ENCODE measurements at places on chromosomes 3 and 15.
A peak's percentile ranks its signal among the peaks of the same experiment; 100 is the strongest.

DNA sequence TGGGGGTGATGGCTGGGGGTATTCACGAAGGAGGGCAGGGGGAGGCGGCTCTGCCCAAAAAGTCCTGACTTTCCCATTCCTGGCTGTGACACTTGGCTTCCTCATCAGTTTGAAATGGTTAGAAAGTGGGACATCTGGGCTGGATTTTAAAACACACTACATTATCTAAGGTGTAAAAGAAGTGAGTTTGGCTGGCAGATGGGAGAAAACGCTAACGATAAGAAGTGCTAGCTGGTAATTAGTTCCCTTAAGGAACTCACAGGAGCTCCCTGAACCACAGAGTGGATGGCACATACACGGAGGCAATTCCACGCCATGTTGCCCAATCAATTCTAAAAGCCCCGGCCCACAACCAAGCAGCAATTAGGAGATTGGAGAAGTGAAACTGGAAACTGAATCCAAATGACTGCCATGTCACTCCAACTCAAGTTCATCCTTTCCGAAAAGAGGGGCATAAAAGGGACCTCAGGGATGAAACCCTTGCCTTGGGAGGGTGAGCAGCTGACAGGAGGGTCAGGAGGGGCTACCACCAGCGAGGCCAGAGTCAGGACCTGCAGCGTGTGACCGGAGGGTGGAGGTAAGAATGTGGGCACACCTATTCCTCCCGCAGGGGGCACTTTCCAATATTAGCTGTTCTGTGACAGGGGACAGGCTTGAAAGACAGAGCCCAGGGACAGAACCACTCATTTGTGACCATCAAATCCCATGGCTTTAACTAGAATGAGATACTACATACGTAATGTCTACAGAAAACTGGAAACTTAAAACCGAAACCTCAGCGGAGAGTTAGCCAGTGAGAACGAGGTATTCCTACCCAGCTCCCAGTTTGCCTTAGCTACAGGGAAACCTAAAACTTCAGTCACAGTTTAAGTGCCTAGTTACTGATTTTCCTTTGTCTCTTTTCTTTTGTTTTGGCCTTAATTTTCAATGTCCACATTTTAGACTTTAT is 95.3 kb upstream of the OXTR start:
- H3K27ac ChIP-seq: no peak overlapping the region
- H3K4me3 ChIP-seq: no peak overlapping the region
- H3K4me1 ChIP-seq: no peaks in the 10 kb centered on the region
- H3K27me3 ChIP-seq: no peaks in the 10 kb centered on the region

GRCh38 chr15:78390826-78391225 is 47.2 kb upstream of the IREB2 start:
- H3K36me3 ChIP-seq: no peaks in the 10 kb centered on the region
- no peaks in the 10 kb centered on the region for H3K27me3 ChIP-seq
- DNase-seq: no peak
- peaks cover 24% of the 10 kb centered on the region for H3K4me1 ChIP-seq

- no peaks in the 10 kb centered on the region for H3K4me1 ChIP-seq
- no peak overlapping the region for H3K4me3 ChIP-seq
- no peaks in the 10 kb centered on the region for H3K27me3 ChIP-seq
- DNase-seq: no peak
- no peaks in the 10 kb centered on the region for H3K36me3 ChIP-seq
Observed at GRCh38 chr3:151197981-151198767, 4.8 kb downstream of the GPR171 start.

- no peaks in the 10 kb centered on the region for H3K27me3 ChIP-seq
- no peak for DNase-seq
- H3K4me3 ChIP-seq: no peak overlapping the region
- H3K27ac ChIP-seq: no peak overlapping the region
- peaks cover 19% of the 10 kb centered on the region for H3K36me3 ChIP-seq
- no peaks in the 10 kb centered on the region for H3K4me1 ChIP-seq
Observed at GRCh38 chr3:120102674-120103073, 8.4 kb upstream of the GSK3B start.

- no peak overlapping the region for H3K4me3 ChIP-seq
- H3K36me3 ChIP-seq: no peaks in the 10 kb centered on the region
- no peak overlapping the region for H3K27ac ChIP-seq
- no peaks in the 10 kb centered on the region for H3K4me1 ChIP-seq
- no peaks in the 10 kb centered on the region for H3K27me3 ChIP-seq
- DNase-seq: no peak
Observed at GRCh38 chr15:83971992-83972391, 263.6 kb upstream of the GOLGA6L4 start.

- DNase-seq: no peak
- no peak overlapping the region for H3K4me3 ChIP-seq
- H3K27me3 ChIP-seq: no peaks in the 10 kb centered on the region
Observed at GRCh38 chr15:40550341-40551037, 14.4 kb downstream of the CCDC32 start.

DNA sequence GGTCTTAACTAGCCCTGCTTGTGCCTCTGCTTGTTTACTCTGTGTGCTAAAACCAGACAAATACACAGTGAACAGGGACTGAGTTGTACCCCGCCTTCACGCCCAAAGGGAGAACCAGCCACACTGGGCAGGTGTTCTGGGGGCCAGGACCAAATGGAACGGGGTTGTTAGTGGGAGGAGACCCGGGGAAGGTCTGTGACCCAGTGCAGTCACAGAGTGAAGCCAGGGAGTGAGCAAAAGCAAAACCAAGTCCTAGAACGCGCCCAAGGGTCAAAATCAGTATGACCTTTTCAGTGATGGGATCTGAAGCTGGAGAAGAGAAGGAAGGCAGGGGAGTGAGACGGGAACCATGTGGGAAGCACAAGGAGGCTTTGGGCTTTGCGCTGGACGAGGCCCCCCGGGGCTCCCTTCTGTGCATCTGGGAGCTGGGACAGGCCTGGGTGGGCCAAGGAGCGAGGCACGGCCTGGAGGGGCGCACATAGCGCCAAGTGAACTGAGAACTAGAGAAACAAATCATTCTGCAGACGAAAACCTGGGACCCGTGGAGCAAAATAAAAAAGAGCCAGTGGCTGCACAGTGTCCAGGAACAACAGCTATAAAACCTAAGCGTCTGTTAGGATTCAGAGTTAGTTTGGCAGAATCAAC is 78.3 kb upstream of the ALDH1A3 start:
- no peaks in the 10 kb centered on the region for H3K4me1 ChIP-seq
- H3K36me3 ChIP-seq: no peaks in the 10 kb centered on the region
- no peak for DNase-seq
- H3K27ac ChIP-seq: no peak overlapping the region

GRCh38 chr3:172666873-172667694 is 43.8 kb downstream of the NCEH1 start:
- peak; percentile 89 for DNase-seq
- no peak overlapping the region for H3K4me3 ChIP-seq
- H3K27me3 ChIP-seq: no peaks in the 10 kb centered on the region
- no peak overlapping the region for H3K27ac ChIP-seq

- H3K27ac ChIP-seq: peak within 1 kb of the TSS; percentile 86
- H3K27me3 ChIP-seq: no peaks in the 10 kb centered on the region
- H3K36me3 ChIP-seq: no peaks in the 10 kb centered on the region
- no peaks in the 10 kb centered on the region for H3K4me1 ChIP-seq
Observed at GRCh38 chr15:48177766-48178647, at the start of gene MYEF2. MYEF2 (minus strand) TSS chr15:48178295; CDS start chr15:48178237, 58 bp downstream.

DNA sequence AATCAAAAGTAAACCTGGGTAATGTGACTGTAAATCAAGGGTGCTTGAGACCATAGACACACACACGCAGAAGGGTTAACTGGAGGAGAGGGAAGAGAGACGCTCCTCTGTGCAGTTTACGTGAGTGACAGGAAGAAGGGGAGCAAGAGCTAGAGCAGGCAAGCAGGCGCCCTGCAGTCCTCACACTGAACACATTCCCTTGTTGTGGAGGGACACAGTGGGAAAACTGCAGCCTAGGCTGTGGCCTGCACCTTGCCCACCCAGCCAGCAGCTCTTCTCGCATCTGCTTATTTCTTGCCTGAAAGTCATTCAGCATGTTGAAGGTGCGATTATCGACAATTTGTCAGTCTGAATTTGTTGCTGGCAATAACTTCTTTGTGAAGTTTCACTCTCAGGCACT is 24.2 kb downstream of the SOX2 start:
- no peak for DNase-seq
- H3K27me3 ChIP-seq: peaks cover 6% of the 10 kb centered on the region
- H3K4me3 ChIP-seq: no peak overlapping the region
- H3K27ac ChIP-seq: no peak overlapping the region

DNA sequence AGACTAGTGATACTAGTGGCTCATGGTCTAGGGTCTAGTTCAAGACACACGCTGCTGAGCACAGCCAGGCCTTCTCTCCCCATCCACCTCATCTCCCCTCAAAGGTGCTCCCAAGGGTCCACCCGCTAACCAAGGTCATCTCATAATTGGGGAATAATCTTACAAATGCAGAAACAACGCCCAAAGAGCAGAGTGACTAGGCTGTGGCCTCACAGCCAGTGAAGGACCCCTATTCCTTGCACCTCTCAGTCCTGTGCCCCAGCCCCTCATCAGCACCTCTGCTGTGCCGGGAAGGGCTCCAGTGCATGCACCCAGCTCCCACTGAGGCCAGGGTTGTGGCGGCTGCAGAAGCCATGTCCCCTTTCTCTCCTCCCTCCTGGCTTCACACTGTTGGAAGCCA is 286.9 kb downstream of the UACA start:
- H3K27me3 ChIP-seq: no peaks in the 10 kb centered on the region
- DNase-seq: no peak
- H3K4me3 ChIP-seq: no peak overlapping the region
- H3K36me3 ChIP-seq: no peaks in the 10 kb centered on the region
- no peaks in the 10 kb centered on the region for H3K4me1 ChIP-seq

DNA sequence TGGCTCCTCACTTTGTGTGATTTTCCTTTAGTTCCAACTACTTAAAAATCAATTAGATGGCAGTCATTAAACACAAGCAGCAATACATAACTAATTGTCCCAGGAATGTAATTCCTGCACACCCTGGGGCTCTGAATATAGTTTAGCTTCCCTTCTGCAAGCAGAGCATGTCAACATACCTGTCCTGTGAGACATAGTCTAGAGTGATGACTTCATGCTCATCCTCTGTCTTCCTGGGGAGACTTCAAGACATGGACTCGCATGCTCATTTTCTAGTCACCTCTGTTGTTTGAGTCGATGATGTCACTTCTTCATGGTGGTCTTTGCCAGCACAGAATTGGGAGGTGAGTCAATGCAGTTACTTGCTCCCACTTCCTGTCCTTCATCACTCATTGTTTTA is 15.7 kb downstream of the C3orf52 start:
- no peak for DNase-seq
- H3K27ac ChIP-seq: no peak overlapping the region
- no peak overlapping the region for H3K4me3 ChIP-seq
- H3K4me1 ChIP-seq: no peaks in the 10 kb centered on the region

DNA sequence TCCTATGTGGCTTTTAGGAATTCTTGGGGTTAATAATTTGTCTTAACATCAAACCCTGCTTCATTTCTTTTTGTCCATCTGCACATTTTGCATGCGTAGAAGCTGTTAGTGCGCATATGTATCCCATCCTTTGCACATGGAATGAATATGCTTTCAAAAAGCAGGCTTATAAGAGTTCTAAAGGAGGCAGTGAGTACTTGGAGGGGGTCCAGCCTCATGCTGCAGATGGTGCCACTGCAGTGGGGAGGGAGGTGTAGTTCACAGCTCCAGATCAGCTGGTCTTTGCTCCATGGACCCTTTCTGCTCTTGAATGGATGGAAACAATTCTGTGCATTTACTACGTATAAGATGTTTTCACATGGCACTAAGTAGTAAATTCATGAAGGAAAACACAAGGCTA is 20.7 kb upstream of the SSR3 start:
- H3K27me3 ChIP-seq: no peaks in the 10 kb centered on the region
- no peak overlapping the region for H3K27ac ChIP-seq
- H3K4me3 ChIP-seq: no peak overlapping the region
- DNase-seq: no peak

DNA sequence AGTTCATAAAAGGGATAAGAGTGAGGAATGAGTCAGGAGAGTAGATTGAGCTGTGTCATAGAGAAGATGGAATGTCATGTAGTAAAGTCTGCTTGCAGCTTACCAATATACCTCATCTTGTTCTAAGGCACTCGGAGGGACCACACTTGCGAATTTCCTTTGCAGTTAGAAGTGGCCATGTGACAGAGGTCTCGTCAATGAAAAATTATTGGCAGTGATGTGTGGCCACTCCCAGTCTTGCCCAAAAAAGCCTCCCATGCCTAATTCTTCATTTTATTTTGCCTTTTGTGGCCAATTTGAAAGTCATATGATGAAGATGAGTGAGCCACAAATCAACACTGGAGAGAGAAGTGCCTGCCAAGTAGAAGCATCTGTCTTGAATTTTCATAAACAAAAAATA is 465.6 kb upstream of the ZNF385D start:
- H3K27ac ChIP-seq: no peak overlapping the region
- H3K4me3 ChIP-seq: no peak overlapping the region
- no peaks in the 10 kb centered on the region for H3K4me1 ChIP-seq
- H3K27me3 ChIP-seq: peaks cover 1% of the 10 kb centered on the region
- no peaks in the 10 kb centered on the region for H3K36me3 ChIP-seq

GRCh38 chr3:112987710-112988334 is 3.0 kb upstream of the GTPBP8 start:
- no peaks in the 10 kb centered on the region for H3K36me3 ChIP-seq
- H3K27me3 ChIP-seq: no peaks in the 10 kb centered on the region
- no peak for DNase-seq
- H3K27ac ChIP-seq: no peak overlapping the region

GRCh38 chr15:60255390-60255789 is 142.4 kb downstream of the ANXA2 start:
- no peak overlapping the region for H3K4me3 ChIP-seq
- H3K27me3 ChIP-seq: no peaks in the 10 kb centered on the region
- no peaks in the 10 kb centered on the region for H3K4me1 ChIP-seq
- no peak overlapping the region for H3K27ac ChIP-seq
- DNase-seq: no peak

DNA sequence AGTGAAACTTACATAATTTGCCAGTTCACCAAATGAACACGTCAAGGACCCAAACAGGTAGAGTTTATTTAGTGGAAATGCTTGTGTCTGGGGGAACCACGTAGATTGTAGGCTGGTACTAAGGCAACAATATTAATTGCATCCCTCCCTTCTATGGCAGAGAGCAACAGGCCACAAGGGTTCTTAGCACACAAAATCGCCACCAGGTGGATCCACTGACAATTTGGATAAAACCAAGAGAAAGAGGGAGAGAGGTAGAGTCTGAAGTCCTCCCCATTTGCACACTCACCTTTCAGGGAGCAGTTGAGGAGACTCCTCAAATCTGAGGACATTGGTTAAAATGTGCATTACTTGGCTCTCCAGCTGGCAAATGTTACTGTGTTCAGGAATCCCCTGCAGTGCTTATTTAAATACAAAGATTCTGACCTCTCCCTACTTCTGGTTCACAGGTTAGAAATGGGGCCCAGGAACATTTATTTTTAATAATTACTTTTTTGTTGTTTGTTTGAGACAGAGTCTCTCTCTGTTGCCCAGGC is 181.0 kb upstream of the FEZF2 start:
- no peaks in the 10 kb centered on the region for H3K27me3 ChIP-seq
- H3K4me3 ChIP-seq: no peak overlapping the region
- peaks cover 10% of the 10 kb centered on the region for H3K4me1 ChIP-seq

DNA sequence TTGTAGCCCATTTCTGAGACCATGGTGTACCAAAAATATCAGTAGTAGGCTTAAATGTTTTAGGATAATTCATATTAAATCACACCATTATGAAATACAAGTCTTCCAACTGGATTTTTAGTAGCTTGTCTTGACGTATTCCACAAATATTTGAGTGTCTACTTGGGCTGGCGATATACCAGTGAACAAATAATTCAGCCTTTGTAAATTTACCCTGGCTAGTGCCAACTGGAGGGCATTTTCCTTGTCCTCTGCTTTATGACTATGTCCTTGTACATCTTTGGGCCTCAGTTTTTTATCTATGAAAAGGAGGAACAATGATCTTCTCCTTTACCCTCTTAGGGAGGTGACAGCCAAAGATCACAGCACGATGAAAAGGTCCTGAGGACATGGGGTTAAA is 114.8 kb downstream of the FRMD4B start:
- no peak overlapping the region for H3K27ac ChIP-seq
- no peak for DNase-seq
- no peaks in the 10 kb centered on the region for H3K27me3 ChIP-seq

All from H1 (cell line).